CD4-positive, alpha-beta T cell treated with Interleukin-21 for 1 hour (primary cell): ENCODE measurements at places on chromosomes 3 and 15.

DNA sequence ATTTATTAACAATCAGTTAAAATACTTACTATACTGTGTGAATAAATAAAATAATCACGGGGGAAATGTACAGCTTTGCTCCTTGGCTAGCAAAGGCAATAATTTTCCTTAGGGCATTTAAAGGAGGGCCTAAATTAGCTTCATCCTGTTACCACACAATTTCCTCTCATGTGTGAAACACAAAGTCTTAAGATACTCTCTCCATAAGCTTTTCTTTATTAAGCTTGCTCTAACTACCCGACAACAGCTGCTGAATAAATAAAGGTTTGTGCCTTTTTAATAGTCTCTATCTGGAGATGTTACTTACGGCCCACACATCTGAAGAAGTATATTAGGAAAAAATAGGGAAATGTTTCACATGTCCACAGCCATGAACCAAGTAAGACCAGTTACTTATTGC, 29.7 kb downstream of the ZNF106 start:
- no peak for DNase-seq

DNA sequence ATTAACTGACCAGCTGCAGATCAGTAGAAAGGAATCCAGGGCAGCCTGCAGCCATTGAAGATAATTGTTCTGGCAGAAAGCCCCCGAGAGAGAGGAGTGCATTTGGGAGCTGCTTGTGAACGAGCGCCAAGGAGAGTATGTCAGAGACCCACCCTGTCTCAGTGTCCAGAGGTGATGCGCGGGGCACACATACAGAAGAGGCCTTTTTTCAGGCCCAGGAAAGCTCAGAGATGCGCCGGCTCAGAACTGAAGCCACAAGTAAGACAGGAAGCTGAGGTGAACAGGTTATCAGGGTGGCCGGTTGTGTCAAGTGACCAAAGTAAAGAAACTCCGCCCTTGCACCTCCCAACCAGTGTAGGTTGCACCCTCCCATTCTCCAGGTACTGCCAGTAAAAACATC, 59.8 kb upstream of the HEG1 start:
- no peak for DNase-seq

GRCh38 chr15:101193806-101194545, 57.9 kb downstream of the CHSY1 start:
- DNase-seq, result no peak

GRCh38 chr3:130997289-130997688, 29.3 kb downstream of the ASTE1 start:
- DNase-seq, result no peak

GRCh38 chr3:41018855-41019254, 180.4 kb upstream of the CTNNB1 start:
- no peak for DNase-seq

GRCh38 chr3:165075695-165076094, 2.6 kb downstream of the SI start:
- DNase-seq, result no peak

- no peak for DNase-seq
Observed at GRCh38 chr3:198107840-198108734, 148.1 kb downstream of the LMLN start.

DNA sequence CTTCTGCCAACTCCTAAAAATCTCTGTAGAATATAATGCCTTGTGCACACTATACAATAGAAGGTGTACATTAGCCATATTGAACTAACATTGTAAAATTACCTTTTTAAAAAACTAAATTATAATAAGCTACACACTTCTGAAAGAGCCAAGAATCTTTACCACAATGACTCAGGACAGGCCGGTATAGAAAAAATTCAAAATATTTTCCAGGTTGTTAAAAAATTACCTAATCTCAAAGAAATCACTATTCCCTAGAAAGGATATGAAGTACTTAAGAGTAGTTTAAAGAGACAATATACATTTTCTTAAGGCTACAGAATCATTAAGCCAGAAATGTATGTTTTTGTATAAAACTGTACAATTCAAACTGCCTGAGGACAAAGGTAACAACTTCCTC, 48.5 kb downstream of the TJP1 start:
- no peak for DNase-seq

GRCh38 chr3:129120254-129121004, 1.2 kb downstream of the RAB43 start:
- peak; percentile 94 for DNase-seq

- DNase-seq, result no peak
Observed at GRCh38 chr15:45703670-45704328, 69.0 kb downstream of the SQOR start.

GRCh38 chr3:173920386-173920785, 522.8 kb downstream of the NLGN1 start:
- no peak for DNase-seq

DNA sequence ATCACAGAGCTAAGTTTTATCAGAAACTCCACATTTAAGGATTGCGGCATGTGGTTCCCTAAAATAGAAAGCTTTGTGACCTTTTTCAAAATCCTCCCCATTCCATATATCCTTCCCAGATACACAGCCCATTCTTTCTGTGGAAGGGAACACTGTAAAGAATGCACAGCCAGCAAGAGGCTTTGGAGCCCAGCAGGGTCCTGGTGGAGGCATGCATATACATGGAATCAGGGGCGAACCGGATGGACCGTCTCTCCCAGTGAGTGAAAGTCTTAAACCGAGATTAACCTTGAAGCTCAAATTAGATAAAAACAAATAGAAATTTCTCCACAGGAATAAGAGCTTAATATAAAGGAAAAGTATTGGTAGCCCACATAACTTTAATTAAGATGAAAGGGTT, 436.2 kb upstream of the MDFIC2 start:
- DNase-seq, result no peak

GRCh38 chr3:187624588-187624987, 45.6 kb downstream of the SST start:
- no peak for DNase-seq

DNA sequence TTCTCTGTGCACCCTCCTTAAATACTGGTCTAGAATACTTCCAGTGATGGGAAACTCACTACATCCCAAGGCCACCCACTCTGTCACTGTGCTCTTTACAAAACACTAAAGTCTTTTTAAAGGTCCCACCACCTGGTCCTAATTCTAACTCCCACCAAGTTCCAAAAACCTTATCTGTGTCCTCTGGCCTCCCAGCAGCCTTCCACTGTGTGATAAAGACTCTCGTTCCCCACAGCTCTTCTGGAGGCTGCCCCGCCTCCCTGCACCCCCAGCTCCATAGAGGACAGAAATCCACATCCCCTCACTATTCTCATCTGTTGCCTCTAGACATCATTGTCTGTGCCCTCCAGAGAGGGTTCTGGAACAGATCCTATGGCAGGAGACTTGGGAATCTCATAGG, 276.4 kb downstream of the FAM43A start:
- DNase-seq, result no peak

GRCh38 chr3:188884299-188885043, 287.3 kb upstream of the TPRG1 start:
- no peak for DNase-seq

DNA sequence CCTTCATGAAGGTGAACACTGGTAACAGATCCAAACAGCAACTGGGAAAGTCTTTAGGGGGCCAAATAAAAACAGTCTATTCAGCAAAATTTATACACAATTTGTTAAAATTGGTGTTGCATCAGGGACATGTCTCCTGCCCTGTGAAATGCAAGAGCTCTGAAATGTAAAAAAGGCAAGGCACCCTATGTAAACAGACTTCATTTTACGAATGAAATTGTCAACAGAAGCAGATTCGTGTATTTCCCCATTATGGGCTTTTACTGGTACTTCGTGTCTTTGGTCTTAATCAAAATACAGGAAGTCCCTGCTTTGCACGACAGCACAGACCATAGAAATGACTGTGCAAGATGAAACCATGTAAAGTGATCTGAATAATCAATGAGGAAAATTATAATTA, 127.3 kb upstream of the THBS1 start:
- peak; percentile 9 for DNase-seq

DNA sequence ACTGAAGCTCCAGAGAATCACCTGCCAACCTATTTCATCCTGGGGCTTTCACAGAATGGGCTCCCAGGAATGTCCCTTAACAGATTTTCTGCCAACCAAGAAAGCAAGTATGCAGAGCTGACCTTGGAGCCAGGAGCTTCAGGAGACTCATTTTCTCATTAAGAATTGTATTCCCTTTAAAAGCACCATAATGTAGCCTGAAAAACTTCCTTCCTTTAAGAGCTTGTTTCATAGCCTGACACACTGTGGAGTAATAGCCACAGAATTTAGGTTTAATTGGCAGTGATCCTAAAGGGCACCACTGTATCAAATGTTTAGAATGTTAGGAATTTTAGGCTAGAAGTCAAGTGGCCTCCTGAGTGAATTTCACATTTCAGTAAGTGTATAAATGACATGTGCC, 309.8 kb downstream of the GBE1 start:
- no peak for DNase-seq

DNA sequence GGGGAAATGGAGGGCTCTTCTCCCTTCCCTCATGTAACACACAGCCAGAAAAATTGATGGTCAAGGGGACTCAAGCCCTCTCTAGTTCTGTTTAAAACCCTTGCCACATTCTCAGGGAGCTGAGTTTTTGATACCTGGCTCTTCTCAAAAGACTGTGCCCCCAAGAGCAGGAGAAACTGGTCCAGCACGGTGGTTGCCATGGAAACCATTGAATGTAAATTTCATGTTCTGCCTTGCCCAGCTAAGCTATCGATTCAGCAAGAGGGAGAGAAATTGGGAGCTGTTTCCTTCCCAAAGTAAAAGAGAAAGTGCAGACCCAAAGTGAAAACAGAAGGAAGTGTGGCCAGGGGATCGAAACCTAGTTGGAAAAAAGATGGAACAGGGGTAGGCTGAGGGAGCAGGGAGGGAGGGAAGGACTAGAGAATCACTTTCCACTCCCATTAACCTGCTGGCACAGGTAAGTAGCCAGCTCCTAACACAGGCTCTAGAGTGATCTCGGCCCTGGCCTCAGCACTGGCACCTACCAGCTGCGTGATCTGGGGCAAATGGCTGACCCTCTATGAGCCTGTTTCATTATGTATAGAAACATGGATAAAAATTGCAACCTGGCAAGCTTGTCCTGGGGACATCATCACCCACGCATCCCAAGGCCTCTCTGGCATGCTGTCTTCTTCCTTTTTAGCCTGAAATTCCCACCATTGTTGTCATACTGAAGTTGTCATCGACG, 140.9 kb downstream of the TPRA1 start:
- DNase-seq, result no peak

GRCh38 chr3:13872451-13872850, 7.4 kb downstream of the WNT7A start:
- no peak for DNase-seq

DNA sequence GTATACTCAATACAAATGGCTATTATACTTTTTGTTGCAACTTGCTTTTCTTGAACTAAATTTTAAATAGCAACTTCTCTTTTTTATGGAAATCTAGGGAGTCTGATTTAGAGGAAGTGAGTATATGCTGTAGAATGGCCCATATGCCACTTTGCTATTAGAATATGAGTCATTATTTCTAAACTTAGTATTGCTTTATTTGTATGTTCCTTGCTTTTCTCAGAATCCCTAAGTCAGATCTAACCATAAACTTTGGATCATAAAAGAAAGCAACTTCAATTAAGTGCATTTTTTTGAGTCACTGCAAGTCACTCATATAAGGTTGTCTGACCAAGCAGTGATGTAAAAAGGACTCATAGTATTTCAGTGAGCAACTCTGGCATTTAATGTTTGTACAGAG, 17.5 kb upstream of the SPTSSB start:
- DNase-seq, result no peak

DNA sequence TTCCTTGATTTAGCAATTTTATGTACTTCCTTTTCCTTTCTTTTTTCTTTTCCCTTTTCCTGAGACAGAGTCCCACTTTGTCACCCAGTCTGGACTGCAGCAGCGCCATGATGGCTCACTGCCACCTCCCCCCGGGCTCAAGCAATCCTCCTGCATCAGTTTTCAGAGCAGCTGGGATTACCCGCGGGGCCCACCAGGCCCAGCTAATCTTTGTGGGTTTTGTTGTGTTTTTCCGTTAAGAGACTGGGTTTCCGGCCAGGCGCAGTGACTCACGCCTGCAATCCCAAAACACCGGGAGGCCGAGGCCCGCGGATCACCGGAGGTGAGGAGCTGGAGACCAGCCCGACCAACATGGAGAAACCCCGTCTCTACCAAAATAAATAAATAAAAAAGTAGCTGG, 17.7 kb downstream of the GOLGA8S start:
- DNase-seq, result no peak

DNA sequence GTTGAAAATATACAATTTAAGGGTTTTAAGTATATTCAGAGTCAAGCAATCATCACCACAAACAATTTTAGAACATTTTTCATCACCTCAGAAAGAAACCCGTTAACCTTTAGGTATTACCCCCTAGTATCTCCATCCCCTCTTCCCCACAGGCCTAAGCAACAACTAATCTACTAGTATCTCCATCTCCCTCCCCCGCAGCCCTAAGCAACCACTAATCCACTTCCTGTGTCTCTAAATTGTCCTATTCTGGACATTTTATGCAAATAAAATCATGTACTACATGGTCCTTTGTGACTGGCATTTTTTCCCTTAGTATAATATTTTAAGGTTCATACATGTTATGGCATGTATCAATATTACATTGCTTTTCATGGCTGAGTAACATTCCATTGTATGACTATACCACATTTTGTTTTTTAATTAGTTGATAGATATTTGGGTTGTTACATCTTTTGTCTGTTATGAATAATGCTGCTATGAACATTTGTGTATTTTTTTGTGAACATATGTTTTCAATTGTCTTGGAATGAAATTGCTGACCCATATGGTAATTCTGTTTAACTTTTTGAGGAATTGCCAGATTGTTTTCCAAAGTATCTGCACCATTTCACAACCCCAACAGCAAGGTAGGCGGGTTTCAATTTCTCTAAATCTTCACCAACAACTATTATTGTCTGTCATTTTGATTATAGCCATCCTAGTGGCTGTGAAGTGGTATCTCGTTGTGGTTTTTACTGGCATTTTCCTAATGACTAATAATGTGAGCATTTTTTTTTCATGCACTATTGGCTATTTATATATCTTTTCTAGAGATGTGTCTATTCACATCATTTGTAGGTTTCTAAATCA, 215.6 kb upstream of the CD96 start:
- no peak for DNase-seq

GRCh38 chr3:35777065-35777464, 137.7 kb downstream of the ARPP21 start:
- no peak for DNase-seq

DNA sequence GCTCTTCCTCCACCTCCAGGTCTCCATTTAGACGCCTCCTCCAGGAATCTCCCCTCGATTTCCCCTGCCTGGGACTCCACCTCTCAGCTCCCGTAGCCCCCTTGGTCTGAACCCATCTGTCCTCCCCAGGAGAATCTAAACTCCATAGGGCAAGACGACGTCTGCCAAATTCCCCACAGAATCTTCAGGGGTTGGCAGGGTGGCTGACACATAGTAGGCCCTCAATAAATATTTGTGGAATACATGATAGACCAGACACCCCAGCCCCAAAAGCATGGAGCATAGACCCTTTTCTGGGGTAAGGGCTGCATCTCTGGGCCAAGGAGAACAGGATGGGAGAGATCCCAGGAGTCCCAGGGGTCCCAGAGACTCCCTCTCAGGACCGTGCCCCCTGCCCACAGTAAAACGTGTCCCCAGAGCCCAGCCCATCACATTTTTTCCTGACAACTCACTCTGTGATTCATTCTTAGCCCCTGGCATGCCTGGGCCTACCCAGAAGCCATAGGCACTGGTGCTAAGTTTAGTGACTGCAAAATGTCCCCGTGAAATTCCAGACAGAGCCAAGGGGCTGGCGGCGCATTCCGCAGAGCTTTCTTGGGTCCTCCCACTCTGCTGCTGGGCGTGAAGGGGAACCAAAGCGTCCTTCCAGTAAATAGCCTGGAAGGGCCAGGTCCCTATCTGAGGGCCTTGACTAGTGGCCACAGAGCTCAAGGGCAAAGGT, 78.0 kb upstream of the SLC6A6 start:
- DNase-seq, result no peak

GRCh38 chr3:145900056-145900829, 260.7 kb downstream of the PLOD2 start:
- no peak for DNase-seq
